ENCODE measurements at places on chromosomes 12 and 14.
A peak's percentile ranks its signal among the peaks of the same experiment; 100 is the strongest.

DNA sequence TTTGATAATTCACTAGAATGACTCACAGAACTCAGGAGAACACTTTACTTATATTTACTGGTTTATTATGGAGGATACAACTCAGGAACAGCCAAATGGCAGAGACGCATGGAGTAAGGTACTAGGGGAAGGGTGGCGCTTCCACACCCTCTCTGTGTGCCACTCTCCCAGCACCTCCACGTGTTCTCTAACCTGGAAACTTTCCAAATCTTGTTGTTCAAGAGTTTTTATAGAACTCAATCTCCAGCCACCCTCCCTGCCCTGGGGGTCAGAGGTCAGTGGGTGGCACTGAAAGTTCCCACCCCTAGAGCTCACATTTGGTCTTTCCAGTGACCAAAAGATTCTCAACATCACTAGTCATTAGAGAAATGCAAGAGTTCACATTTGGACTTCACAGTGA lies 13.2 kb downstream of the TRIM9 start:
- no peak for DNase-seq

- DNase-seq = no peak
Observed at GRCh38 chr12:52513736-52514135, 6.5 kb downstream of the KRT5 start.

- no peak for DNase-seq
Observed at GRCh38 chr12:33617218-33617617, 177.6 kb upstream of the SYT10 start.

DNA sequence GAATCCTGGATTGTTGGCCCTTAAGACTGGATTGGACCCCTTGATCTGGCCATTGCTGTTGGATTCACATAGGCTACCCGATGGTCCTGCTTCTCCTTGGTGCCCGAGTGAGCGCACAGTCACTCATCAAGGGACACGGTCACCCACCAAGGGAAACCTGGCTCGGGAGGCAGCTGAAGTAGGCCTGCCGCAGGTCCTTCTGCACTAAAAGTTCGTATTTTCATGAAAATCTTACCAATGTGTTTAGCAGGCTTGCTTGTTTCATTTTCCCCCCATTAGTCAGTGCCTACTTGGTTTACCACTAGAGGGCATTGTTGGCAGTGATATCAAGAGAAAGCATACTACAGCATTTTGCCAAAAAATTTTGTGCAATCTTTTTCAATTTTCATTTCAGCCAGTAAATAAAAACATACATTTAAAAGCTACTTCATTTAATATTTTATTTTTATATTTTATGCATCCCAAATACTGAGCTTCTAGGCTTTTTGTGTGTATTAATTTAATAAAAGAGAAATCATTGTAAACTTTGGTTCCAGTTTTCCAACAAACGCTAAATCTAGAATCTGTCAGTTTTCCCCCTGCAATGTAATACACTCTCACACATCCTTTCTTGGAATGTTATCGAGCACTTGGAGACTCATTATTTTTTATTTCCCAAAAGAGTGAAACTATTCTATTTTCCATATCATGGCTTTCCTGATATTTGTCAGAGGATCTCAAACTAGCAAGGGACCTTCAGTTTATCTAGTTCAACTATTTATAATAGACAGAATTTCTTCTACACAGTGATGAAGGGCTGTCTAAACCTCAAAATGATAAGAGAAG lies 116.7 kb downstream of the LMNTD1 start:
- peak; percentile 58 for DNase-seq

DNA sequence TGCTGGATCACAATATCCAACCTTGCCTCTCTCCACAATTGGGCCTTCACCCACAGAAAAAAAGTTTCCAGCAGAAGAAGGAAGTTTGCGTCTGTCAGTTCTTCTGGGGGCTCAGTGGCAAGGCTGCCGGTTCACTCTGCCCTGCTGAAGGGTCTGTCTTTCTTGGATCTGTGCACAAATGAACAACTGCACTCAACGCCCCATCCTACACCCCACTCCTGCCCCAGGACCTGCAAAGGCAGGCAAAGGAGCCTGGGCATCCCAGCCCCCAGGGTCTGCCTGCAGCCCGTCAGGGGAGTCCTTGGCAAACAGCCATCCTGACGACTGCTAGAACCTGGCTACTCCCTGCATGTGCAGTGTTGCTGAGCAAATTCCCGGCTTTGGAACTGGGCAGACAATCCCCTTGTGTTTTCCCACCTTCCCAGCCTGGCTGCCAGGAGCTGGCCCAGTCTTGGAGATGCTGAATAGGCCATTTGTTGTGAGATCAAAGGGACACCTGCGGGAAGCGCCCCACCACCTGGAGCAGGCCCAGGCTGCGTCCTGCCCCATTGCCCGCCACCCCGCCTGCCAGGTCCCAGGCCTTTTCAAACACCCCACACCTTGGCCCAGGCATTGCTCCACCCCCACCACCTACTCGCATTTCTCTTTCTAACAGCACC lies 311.9 kb downstream of the BCL11B start:
- no peak for DNase-seq

DNA sequence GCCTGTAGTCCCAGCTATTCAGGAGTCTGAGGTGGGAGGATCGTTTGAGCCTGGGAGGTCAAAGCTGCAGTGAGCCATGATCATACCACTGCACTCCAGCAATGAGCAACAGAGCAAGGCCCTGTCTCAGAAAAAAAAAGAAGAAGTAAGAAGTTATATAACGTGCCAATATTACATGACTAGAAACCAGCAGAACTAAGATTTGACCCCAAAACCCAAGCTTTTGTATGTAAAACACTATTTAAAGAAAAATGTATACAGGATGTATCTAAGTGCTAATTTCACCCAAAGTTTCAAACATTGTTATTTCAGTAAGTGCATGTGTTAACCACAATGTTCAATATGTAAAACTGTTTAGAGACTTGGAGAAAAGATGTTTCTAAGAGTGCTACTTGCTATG lies 94.7 kb downstream of the SLC5A8 start:
- no peak for DNase-seq

DNA sequence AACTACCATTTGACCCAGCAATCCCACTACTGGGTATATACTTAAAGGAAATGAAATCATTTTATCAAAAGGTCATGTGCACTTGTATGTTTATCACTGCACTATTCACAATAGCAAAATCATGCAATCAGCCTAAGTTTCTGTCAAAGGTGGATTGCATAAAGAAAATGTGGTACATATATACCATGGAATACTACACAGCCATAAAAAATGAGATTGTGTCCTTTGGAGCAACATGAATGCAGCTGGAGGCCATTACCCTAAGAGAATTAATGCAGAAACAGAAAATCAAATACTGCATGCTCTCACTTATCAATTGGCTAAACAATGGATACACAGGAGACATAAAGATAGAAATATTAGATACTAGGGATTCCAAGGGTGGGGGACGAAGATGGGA lies 27.4 kb downstream of the MED6 start:
- DNase-seq = no peak

DNA sequence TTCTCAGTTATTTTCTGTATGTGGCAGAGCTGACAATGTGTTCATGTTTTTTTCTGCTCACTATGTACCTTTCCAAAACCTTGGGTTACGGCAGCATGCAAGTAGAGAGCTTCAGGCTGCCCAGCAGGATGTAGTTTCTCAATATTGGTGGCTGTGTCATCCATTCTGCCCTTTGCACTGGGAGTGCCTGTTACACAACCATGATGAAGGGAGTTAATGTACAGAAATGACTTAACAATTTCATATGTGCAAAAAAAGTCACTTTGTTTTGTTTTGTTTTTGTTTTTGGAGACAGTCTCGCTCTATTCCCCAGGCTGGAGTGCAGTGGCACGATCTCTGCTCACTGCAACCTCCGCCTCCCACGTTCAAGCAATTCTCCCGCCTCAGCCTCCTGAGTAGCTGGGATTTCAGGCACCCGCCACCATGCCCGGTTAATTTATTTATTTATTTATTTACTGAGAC lies 6.1 kb upstream of the CNIH1 start:
- no peak for DNase-seq

DNA sequence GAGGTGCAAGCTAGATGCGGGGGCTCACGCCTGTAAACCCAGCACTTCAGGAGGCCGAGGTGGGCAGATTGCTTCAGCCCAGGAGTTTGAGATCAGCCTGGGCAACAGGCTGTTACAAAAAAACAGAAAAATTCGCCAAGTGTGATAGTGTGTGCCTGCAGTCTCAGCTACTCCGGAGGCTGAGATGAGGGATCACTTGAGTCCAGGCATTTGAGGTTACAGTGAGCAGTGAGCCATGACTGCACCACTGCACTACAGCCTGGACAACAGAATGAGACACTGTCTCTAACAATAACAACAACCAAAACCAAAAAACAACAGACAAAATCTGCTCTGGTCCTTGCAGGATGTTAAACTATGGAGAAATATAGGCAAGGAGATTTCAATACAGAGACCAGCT lies 13.9 kb downstream of the BTBD7 start:
- no peak for DNase-seq
